ENCODE measurements at places on chromosomes 7 and 10.

DNA sequence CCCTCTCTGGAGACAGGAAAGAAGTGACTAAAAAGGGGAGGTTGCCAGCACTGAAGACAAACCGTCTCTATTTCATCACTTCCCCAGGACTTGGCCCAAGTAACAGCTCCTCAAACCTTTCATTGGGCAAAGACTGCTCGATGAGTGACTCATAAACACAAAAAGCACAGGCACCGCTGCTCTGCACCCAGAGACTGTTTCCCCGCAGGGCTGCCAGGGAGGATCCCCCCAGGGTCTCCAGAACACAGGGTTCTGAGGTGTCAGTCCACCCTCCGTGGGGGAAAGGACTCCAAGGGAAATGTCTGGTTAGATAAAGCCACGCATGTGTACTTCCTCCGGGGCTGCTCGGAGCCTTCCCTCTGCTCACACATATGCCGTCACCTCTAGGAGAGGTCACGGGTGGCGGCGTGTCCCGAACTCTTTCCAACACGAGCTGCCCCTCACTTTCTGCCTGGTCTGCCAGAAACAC, 59.9 kb downstream of the INSIG1 start:
- no peak for DNase-seq

DNA sequence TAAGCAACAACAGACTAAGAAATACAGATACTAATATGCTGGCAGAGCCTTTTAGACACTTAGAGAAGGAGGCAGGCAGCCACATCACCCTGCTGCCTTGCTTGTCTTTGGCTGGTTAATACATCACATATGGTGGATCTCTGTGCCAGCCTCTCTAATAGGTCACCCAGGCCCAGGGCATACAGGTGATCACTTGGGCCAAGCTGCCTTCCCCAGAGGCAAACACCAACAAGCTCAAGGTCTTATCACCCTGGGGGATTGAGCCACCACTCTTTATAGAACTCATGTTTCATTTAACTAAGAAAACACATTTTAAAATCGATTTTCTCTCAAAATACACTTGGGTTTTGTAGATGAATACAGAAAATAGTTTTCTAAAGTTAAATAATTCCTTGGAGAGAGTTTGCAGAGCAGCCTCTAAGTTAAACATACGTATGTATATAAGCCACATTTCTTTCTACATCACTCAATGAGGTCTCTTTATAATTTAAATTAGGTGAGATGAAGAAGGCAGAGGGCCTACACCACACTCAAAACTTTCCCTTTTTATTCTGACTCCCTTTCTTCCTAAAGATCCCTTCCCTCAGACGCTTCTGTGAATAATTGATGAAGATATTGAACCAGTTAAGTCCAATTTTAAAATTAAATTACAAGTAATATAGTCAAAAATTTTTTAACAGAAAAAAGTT, 556.8 kb upstream of the GHITM start:
- no peak for DNase-seq

DNA sequence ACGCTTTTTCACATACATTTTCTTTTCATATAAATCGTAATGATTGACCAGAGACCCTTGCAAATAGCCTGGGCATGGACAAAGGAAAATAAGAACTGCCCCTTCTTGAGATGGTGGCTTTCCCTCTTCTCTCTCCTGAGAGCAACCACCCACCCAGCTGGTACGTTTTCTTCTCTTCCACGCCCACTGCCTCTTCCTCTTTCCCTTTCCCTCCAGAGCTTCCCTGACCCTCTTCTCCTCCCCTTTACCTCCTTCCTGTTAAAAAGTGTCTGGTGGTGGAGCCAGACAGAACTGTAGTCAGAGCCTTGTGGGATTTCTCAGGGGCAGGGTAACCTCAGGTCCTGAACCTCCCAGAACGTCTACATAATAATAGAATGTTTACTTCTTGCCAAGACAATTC, 23.2 kb downstream of the GPR141 start:
- no peak for DNase-seq

DNA sequence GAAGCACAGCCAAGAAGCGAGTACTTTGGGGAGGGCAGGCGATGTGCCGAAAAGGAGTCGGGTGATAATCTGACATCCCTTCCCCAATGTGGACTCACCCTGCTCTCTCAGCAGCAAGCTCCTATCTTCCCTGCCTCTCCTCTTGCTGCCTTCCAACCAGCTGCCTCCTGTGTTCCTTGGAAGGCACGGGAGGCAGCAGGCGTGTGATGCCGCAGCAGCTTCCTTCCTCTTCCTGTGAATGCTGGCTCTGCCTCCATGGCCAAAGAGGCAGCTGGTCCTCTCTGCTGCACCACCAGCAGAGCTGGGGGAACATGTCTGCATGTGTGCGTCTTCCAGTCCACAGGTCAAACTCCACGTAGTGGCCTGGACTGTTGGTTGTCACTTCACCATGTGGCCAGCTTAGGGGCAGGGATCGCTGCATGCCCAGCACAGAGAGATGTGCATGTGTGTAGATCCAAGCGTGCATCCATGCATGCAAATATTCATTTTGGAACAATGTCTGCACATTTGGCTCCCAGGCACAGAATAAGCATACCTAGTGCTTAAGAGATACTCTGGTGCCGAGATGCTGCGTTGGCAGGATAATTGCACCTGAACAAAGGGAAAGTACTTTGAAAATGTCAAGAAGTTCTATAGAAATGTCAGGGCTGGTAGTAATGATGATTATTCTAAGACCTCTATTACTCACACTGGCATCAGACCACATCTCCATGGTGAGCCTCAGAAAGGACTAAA, 499.8 kb downstream of the PLXNA4 start:
- no peak for DNase-seq

GRCh38 chr10:30705625-30706149, 76.1 kb upstream of the LYZL2 start:
- peak; percentile 47 for DNase-seq
